ENCODE measurements at places on chromosomes 2 and 18.

GRCh38 chr18:59842947-59843346 is 56.8 kb upstream of the PMAIP1 start:
- no peak for DNase-seq

DNA sequence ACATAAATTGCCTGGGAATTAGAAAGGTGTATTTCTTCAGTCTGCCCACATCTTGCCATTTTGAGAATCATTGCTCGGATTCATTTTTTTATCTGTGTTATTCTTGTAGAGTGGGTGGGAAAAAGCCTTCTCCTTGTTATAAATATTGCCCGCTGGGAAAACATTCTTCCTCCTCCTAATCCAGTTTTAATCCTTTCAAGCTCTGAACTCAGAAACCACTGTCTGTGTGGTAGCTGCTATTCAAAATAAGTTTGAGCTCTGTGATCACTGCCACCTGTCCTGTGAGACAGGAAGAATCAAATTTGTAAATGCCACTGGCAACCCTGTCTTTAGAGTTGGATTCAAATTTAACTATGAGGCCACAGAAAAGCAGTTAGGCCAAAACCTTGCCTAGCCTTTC is 1875.2 kb upstream of the PIK3C3 start:
- DNase-seq, result no peak

GRCh38 chr2:2456721-2457120 is 125.6 kb upstream of the MYT1L start:
- no peak for DNase-seq

DNA sequence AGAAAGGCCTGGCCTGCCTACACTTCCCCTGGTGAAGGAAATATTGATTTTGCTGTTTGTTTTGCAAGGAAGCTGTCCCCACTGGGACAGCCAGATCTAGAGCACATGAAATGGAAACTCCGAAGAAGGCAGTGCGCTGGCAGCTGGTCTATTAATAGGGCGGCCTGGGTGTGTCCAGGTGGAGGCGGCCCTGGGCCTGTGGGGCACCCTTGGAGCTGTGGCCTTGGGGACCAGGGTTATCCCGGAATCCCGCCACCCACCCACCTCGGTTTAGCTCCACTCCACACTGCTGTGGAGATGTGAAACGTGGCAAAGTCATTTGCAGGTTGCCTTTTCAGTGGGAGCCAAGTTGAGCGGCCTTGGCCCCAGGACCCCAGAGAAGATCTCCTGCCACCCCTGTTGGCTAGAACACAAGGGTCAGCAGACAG is 204.3 kb downstream of the KLHL29 start:
- no peak for DNase-seq

DNA sequence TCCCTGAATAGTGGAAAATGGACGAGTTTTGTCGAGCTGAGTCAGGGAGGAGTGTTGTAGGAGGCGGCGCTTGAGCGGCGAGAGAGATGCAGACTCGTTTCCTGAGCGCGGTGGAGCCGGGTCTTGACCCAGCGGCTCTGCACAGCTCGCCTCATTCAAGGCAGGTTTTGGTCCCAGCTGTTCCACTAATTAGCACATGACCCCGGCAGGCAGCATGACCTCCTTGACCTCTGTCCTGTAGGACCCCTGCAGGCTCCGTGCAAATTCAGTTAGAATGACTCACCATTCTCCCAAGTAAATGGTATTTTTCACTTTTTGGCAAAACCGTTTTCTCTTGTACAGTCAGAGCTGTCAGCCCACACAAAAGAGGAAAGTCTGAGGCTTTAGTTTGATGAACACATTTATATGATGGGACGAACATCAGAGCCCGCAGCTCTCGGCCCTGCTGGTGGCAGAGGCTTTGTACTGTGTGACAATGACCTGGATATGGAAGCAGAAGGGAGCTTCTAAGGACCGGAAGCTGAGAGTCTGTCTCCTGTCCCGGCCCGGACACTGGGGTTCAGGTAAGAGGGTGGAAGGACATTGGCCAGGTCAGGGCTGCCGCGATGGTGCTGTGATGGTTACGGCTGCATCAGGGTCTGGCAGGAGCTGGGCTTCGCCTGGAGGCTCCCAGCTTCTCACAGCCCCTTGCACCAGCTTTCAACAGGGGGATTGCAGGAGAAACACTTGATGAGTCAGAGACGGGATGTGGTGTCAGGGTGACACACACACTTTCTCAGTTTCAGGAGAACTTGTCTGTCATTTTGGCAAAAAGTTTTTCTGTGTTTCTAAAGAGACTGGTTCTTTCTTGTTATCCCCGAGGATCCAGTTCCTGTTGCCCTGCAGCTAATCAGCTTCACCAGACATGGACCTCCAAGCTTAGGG is 29.9 kb upstream of the ALKAL2 start:
- DNase-seq, result no peak

Measured in NCI-H2227 treated with DMSO at 0.1 percent for 48 hours (cell line).